Epithelial cell of proximal tubule (primary cell): ENCODE measurements at places on chromosomes 1 and 21. TPM values are rescaled to one million over a fixed set of nuclear protein-coding genes. Genes with fewer than 3 reads are reported as not detected.
A peak's percentile ranks its signal among the peaks of the same experiment; 100 is the strongest.

DNA sequence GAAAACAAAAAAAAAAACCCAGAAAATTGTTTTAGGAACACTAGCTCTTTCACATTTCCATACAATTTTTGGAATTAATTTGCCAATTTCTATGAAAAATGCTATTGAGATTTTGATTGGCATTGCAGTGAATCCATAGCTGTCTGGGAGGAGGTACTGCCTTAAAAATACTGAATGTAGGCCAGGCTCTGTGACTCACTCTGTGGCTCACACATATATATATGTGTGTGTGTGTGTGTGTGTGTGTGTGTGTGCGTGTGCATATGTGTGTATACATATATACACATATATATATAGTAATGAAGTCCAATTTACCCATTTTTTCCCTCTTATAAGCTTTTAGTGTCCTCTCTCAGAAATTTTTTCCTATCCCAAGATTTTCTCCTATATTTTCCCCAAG, 214.2 kb upstream of the DMRTA2 start:
- DNase-seq, result no peak

DNA sequence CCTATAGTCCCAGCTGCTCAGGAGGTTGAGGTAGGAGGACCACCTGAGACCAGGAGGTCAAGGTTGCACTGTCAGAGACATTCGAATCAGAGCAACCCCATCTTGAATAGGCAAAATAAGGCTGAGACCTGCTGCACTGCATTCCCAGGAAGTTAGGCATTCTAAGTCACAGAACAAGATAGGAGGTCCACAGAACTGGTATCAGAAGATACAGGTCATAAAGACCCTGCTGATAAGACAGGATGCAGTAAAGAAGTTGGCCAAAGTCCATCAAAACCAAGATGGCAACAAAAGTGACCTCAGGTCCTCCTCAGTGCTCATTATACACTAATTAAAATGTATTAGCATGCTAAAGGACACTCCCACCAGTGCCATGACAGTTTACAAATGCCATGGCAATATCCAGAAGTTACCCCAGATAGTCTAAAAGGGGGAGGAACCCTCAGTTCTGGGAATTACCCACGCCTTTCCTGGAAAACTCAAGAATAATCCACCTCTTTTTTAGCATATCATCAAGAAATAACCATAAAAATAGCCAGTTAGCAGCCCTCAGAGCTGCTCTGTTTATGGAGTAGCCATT, 65.2 kb upstream of the KLHDC7A start:
- DNase-seq, result no peak

- DNase-seq, result no peak
These were observed 9.9 kb downstream of the TOR1AIP2 start for GRCh38 chr1:179867493-179868330.

DNA sequence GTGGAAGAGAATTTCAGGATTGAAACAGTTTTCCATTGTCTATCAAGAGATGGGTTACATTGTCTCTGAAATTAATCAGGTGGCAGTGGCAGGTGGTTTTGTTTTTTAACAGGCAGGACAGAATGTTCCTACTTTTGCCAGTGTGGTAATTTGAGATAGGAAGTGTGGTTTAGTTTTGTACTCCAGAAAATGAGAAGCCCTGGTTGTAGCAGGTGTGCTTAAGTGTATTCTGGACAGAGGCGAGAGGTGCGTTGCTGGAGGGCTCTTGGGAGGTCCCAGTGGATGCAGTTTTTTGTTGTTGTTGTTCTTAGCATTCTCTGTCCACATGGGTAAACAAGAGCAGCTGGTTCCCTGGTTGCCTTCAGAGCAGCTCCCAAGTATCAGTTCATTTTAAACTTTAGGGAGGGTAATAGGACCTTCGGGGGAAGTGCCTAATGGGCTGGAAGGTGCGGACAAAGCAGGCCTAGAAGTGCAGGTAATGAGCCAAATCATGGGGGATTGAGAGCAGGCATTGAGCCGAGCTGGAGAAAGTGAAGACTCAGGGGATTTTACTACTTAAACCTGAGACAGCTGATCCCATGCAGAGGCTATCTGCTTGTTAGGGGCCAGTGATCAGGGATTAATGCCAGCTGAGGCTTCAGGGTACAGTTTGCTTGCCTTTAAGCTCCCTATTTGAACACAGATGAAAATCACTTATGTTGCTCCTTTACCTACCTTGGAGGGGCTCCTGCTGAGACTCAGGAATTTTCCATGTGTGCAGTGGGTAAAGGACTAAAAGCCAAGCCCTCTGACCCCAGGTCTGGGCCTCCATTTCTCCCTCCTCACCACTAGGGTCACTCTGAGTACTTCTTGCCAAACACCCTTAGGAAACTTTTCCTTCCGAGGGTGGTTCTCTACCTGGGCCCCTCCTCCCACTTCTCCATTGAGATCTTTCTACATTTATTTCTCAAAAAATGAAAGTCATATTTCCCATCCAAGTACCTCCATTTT, 6.1 kb downstream of the PFKFB2 start:
- DNase-seq, result no peak

DNA sequence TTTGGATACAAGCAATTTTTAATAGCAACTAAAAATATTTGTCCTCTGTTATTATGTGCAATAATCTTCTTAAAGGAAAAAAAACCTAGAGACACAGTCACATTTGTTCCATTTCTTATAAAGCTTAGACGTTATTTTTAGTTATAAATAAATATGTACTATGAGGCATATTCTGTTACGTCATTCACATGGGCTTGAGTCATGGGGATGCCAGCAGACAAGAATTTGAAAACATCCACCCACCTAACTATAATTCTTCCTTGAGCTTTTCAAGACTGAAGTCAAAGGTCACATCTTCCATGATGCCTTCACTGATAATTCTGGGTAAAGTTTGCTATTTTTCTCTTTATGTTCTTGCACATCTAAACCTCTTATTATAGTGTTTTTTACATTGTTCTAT, 268.8 kb downstream of the KCTD3 start:
- DNase-seq, result no peak

GRCh38 chr1:227532019-227532619, 31.2 kb upstream of the ZNF678 start:
- no peak for DNase-seq

- no peak for DNase-seq
These were observed 24.2 kb downstream of the POFUT2 start for GRCh38 chr21:45263534-45263933.

- DNase-seq, result no peak
These were observed 215.4 kb downstream of the ASTN1 start for GRCh38 chr1:176949033-176949662.

DNA sequence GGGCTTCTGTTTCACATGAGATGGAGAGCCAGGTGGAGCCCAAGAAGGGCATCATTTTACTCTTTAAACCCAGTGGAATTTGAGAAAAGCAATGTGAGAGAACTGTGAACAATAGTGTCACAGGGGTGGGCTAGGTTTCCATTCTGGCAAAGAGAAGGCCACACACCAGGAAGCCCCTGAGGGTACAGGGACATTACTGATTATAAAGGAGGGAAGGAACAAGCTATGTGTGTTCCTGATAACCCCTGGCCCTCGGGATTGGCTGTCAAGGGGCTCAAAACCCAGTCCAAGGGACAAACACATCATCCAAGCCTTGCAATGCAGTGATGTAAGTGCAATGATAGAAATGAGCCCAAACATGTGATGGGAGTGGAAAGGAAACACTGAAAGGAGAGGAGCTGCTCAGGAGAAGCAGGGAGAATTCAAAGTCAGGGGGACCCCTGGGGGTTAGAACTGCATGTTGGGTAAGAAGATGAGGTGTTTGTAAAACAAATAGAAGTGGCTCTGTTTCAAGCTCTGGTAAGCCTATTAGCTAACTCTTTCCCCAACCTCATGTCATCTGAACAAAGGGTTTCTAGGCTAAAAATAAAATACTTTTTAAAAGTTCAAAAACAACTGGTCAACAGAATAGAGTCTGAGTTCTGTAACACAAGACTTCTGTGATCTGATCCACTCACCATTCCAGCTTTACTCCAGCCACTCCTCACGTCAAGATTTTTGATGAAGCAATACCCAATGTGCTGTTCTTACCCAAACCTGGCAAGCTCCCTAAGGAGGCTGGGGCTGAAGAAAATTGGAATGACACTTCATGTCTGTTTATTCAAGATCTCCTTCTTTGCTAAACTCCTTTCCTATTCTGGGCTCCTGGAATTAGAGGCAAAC, 51.1 kb upstream of the IL12RB2 start:
- no peak for DNase-seq

DNA sequence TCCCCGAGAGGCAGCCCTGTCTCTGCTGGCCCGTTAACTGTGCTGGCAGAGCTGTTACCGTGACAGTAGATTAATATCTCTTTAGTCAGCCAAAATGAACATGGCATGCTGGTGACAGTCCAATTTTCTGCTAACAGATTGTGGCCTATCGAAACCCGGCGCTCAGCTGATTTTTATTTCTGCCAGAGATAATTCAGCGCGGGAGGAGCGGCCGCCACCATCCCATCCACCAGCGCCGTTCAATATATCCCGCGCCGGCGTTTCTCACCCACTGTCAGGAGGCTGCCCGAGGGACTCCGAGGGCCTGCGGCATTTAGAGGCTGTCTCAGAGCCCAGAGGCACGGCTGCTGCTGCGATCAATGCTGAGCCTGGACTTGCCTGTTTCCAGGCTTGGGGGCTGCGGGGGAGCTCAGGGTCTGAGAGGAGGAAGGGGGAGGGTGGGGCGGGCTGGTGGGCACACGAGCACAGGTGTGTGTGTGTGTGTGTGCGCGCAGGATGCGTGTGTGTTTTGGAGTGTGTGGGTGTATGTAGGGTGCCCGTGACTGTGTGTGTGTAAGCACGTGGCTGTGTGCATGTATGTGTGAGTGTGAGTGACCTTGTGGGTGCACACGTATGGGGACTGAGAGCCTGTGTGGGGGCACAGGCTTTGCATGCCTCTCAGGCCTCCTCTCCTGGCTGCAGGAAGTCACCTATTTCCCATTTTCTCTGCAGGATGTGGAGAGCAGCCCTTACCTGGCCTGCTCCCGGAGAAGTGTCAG, 109.7 kb upstream of the ACTRT2 start:
- DNase-seq, result no peak

GRCh38 chr1:24043345-24044032, 63.4 kb upstream of the SRSF10 start:
- DNase-seq, result no peak

DNA sequence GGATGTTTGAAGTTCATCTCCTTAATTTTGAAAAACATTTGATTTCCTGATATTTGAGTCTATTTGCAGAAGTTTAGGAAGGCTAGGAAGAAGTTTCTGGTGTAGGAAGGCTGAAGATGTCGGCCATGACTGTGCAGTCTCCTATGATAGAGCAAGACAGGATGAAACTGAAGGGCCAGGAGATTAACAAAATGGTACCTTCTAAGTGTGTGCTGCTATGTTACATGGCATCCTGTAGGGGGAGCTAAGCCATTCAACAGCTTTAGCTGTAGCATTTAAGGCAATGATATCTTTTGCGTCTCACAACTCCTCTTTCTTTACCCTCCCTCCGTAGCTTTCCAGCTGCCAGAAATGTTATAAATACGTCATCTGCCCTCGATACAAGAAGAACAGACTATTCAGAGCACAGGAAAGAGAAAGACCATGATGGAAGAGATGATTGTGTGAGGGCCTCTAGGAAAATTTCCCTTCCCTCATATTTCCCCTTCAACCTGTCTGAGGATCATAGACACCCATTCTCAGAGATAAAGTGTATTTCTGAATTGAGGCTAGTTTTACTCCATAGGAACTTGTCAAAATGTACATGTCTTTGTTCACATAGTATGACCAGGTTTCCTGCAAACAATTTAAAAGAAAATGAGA, 61.1 kb downstream of the XCL1 start:
- peak; percentile 36 for DNase-seq

DNA sequence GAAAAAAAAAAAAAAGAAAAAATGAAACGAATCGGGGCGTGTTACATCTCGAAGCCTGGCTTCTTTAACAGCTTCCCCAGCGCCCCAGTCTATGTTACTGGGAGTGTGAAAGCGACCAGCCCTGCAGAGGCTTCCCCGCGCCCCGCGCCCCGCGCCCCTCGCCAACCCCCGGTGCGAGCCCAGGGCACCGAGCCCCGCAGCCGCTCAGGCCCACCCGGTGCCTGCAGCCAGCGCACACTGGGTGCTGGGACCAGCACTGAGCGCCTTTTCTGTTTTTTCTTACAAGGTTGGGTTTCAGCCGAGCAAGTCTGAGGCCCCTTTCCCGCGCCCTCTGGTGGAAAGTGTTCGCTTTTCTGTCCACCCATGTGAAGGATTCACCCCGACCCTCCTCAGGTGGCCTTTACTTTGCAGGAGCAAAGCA, 42.1 kb upstream of the ZNF496 start:
- DNase-seq, result no peak

GRCh38 chr1:10490286-10490970, 15.7 kb downstream of the PEX14 start:
- DNase-seq, result no peak

GRCh38 chr1:23798662-23799142, 1.9 kb downstream of the GALE start:
- DNase-seq, result no peak

DNA sequence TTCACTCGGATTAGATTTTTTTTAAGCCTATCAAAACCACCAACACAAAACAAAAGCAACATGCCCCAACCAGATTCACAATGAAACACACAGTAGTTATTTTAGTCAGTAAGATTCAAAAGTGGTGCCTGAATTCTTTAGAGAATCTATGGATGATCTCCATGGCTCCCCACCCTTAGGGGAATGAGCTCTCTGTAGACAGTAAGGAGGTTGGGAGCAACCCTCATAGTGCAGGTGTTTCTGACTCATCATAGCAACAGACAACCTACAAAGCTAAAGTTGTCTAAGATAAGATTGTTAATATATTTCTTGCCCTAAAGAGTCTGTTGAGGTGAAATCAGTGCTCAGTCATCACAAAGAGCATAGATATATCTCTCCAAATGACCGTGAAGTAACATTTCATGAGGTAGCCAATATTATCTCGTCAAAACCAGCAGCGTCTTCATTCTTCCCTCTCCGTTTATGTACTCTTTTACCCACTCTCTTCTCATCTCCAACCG, 78.3 kb downstream of the ADAMTS1 start:
- no peak for DNase-seq

DNA sequence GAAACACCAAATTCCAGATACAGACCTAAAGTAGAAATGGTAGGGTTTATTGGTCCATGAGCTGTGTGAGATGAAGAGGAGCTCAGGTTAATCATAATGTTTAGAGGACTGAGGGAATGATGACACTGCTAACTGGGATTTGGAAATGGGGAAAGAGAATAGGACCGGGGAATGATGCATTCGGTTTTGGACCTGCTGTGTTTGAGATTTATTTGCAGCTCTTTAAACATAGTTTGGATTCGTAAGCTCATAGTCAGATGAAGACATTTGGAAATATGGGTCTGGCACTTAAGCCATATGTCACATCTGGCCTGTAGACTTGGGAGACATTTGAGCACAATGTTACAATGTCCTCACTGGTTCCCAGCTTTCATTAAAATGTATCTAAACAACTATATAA, 127.9 kb upstream of the DUSP10 start:
- no peak for DNase-seq

Gene CELA2A
- not detected in 2 replicates for total RNA-seq

Gene SH2D1B
- total RNA-seq, result 0.07 and 0.23 TPM in 2 replicates

Gene TNFSF18
- total RNA-seq, result not detected in 2 replicates

Gene PGLYRP4
- total RNA-seq, result not detected in 2 replicates

Gene NEGR1
- total RNA-seq, result 3.1 and 8.6 TPM in 2 replicates

Gene GUCA2A
- total RNA-seq, result not detected in 2 replicates

Gene LCE1E
- not detected in 2 replicates for total RNA-seq

Gene S100A12
- not detected in 2 replicates for total RNA-seq

Gene CRYAA
- total RNA-seq, result not detected in 2 replicates

Gene AGO3
- total RNA-seq, result 6.0 and 19.1 TPM in 2 replicates

Gene CDK11B
- total RNA-seq, result 16.3 and 22.9 TPM in 2 replicates

Gene NHLH1
- total RNA-seq, result not detected in 2 replicates

Gene ANKRD45
- total RNA-seq, result 0.35 TPM in 1 of 2 replicates, not detected in the other
